ENCODE measurements at places on chromosomes 7 and 10.

GRCh38 chr10:108696792-108697477 lies 1226.4 kb downstream of the XPNPEP1 start:
- DNase-seq, result no peak

DNA sequence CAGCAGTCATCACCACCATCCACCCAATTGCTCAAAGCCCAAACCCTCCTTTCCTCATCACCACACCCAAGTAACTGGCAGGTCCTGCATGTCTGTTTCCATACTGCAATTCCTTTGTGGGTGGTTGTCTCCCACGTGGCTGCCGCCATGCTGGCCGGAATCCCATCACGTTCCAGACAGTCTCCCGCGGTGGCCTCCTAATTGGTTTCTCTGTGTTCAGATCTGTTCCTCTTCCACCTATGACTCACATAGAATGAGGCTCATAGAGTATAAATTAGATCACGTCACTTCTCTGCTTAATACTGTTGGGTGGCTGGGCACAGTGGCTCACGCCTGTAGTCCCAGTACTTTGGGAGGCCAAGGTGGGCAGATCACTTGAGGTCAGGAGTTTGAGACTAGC lies 813.0 kb downstream of the TYW1 start:
- no peak for DNase-seq

GRCh38 chr7:123871998-123872867 lies 27.3 kb downstream of the HYAL4 start:
- no peak for DNase-seq

- DNase-seq, result no peak
These were observed 38.5 kb downstream of the MCMBP start for GRCh38 chr10:119834188-119834587.

DNA sequence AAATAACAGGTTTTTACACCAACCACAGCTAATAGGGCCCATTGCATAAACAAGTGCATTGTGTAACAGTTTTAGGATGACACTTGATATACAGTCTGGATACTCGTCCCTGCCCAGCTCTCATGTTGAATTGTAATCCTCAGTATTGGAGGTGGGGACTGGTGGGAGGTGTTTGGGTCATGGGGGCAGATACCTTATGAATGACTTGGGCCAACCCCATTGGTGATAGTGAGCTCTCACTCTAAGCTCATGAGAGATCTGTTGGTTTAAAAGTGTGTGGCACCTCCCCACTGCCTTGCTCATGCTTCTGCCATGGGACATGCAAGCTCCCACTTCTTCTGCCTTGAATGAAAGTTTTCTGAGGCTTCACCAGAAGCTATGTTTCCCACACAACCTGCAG lies 136.7 kb downstream of the PDE1C start:
- DNase-seq, result no peak

GRCh38 chr7:1192171-1192676 lies 32.2 kb upstream of the ZFAND2A start:
- peak; percentile 19 for DNase-seq

GRCh38 chr7:139854803-139855497 lies 25.9 kb downstream of the TBXAS1 start:
- DNase-seq, result no peak

GRCh38 chr7:81447351-81447952 lies 322.4 kb downstream of the HGF start:
- DNase-seq, result peak; percentile 31

- no peak for DNase-seq
These were observed 208.3 kb downstream of the CELF2 start for GRCh38 chr10:11225935-11226334.

- DNase-seq, result no peak
These were observed 3.5 kb upstream of the BMPER start for GRCh38 chr7:33901847-33902246.

GRCh38 chr7:116499168-116500077 lies at the start of gene CAV2:
Gene CAV2 (plus strand): TSS chr7:116499738. CDS start chr7:116499782, 44 bp downstream.
- DNase-seq, result no peak

DNA sequence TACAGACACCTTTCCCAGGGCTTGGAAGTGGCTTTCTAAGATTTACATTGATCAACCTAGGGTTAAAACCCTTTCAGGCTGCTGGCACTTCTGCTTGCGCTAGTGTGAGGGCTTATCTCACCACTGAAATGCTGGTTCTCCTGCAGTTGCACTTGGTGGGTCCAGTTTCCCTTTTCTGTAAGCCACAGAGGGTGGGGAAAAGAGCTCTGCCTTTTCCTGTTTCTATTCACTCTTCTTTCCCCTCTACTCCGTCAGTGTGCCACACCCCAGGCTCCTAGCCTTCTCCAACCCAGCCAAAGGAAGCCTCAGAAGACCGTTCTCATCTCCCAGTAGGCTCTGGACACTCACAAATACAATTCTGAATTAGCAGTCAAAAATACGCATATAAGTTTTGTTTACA lies 19.0 kb upstream of the CAPZA2 start:
- DNase-seq, result no peak

- DNase-seq, result no peak
These were observed 258.0 kb upstream of the LYZL1 start for GRCh38 chr10:29030900-29031299.

GRCh38 chr7:103003004-103003403 lies 71.6 kb downstream of the FBXL13 start:
- DNase-seq, result no peak

- DNase-seq, result no peak
These were observed 58.2 kb downstream of the ABI1 start for GRCh38 chr10:26802527-26802926.

- no peak for DNase-seq
These were observed 133.9 kb upstream of the GHITM start for GRCh38 chr10:84005403-84005802.
